ENCODE measurements at places on chromosomes 12 and 14. TPM values are rescaled to one million over a fixed set of nuclear protein-coding genes. Genes with fewer than 3 reads are reported as not detected.

The LRRIQ1 gene
- 0.68 TPM for total RNA-seq

The ATP2A2 gene
- total RNA-seq: 84.6 TPM

The SLCO1A2 gene
- total RNA-seq: not detected

The AMHR2 gene
- not detected for total RNA-seq

The ALX1 gene
- total RNA-seq: not detected

The MANSC4 gene
- not detected for total RNA-seq

The CRY1 gene
- 19.2 TPM for total RNA-seq

The POTEM gene
- total RNA-seq: not detected

The SERPINA9 gene
- not detected for total RNA-seq

The SLC7A8 gene
- not detected for total RNA-seq

- no peak for DNase-seq
Measured at GRCh38 chr12:12428961-12429657, 72.2 kb downstream of the BORCS5 start.

DNA sequence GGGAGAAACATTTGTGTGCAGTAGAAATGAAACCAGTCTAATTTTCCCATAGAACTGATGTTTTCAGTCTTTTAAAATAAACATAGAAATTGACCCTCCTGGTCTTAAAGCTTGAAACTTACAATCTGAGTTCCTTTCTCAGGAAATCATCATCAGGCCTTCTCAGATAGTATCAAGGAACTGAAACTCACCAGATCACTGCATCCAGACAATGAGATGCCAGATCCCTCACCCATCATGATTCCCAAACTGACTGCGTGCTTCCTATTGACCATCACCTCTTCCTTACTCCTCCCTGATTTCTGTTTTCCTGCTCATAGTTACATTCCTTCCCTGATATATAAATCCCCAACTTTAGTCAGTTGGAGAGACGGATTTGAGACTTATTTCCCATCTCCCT is 195.0 kb upstream of the AMIGO2 start:
- no peak for DNase-seq

- DNase-seq: no peak
Measured at GRCh38 chr14:61493239-61493638, 171.9 kb downstream of the PRKCH start.

DNA sequence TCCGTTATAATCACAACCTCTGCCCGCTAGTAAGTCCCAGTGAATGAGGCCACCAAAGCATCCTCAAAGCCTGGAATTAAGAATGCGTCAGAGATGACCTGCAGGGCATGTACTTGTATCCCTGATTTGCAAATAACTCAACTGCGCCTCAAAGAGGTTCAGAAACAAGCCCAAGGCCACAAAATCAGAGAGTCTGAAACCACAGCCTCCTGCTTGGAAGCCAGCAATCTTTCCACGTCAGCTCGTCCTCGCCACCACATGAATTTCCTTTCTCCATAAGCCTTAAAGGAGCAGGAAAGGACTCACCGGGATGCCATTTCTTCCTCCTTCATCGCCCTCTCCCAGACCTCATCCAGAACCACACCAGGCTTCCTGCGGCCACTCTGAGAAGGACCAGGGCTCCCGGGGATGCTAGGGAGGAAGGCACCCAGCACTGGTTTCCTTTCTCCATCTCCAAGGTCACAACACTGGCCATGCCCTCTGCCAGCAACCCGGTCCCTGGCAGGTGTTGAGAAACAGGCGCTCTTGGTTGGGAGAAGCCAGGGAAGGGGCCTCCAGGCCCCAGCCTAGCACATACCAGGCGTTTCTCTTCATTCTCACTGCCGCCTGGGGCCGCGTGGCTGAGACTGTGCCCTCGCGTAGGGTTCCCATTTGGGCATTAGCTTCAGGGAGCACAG is 191.2 kb upstream of the DIO3 start:
- DNase-seq: no peak

GRCh38 chr12:94832780-94833681 is 170.5 kb downstream of the NDUFA12 start:
- DNase-seq: peak; percentile 24

- peak; percentile 65 for DNase-seq
Measured at GRCh38 chr12:45260104-45260815, 44.4 kb downstream of the ANO6 start.

DNA sequence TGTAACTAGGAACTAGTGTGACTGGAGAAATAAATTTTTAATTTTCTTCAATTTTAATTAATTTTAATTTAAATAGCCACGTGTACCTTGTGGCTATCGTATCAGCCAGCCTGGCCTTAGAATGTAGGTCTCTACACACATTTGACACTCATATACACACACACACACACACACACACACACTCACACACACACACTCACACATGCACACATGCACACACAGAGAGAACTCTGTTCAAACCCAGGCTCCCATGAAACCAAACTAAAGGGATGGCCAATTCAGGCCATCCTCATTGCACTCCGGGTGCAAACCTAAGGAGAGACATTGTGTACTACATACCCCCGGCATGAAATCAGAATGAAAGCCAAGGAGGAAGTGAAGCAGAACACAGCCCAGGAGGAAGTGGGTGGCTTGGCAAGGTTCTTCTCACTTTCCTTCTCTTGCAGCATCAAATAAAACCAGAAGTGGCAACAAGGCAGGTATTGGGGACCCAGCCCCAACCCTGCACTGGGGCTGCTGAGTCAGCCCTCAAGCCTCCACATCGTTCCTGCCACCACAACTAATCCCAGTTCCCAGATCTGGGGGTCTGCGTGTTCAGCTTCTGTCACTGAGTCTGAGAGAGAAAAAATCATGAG is 26.2 kb upstream of the CHPT1 start:
- no peak for DNase-seq

- peak; percentile 53 for DNase-seq
Measured at GRCh38 chr12:108468196-108468968, 46.7 kb upstream of the FICD start.

DNA sequence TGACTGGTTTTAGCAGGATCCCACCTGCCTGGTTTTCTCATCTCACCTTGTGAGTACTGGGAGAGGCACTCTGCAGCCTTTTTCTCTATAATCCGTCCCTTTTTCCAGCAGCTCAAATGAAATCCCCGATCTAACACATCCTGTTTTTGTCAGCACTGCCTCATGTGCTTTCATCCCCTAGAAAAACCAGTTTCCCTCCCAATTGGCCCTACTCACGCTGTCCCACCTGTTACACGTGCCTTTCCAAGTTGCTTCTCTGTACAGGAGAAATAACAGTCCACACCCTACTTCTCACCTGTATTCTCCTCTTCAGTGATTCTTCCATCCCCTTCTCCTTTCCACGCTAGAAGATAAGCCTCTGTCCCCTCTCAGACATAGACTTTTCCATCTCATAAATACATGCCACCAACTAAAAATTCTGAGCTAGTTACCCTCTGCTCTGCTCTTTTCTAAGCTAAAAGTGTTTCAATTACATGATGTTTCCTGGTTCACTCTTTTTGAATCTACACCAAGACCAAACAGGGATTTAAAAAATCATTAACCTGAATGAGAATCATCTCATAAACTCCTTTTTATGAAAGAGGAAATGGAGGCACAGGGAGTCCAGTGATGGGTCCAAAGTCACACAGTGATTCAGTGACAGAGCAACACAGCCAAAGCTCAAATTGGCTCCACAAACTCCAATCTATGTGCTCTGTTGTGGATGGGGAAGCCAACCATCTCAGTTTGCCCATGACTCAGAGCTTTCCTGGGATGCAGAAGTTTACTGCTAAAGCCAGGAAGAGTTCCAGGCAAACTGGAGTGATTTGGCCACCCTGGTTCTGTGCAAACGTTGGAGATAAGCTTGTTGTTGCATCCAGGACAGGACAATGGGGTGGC is 240.0 kb upstream of the TMEM132C start:
- no peak for DNase-seq

DNA sequence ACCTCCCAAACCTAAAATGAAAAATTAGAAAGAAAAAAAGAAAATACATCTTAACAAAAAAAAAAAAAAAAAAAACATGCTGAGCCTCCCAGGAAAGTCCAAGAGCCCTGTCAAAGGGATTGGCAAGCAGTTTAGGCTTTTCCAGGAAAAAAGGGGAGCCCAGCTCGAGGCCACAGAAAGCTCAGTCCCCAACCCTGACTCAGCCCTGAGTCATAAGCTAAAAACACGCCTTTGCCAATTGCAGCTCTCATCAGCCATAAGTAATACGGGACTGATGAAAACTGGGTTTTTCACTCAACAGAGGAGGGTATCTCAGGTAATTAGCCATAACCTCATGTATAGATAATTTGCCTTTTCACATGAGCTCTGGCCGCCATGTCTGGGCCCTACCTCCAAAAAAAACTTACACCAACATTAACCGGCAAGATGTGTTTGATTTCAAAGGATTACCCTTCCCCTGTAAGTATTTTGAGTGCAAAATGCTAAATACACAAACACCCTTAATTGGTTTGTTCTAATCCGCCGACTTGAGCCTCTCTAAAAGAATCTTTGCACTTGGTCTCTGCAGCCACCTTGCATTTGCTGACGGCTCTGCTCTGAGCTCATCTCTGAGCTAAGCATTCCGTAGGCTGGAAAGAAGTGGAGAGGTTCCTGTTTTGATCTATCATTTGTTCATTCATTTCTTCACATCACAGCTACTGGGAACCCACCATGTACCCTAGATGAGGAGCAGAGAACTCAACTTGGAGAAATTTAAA is 319.2 kb downstream of the BCL11B start:
- no peak for DNase-seq

DNA sequence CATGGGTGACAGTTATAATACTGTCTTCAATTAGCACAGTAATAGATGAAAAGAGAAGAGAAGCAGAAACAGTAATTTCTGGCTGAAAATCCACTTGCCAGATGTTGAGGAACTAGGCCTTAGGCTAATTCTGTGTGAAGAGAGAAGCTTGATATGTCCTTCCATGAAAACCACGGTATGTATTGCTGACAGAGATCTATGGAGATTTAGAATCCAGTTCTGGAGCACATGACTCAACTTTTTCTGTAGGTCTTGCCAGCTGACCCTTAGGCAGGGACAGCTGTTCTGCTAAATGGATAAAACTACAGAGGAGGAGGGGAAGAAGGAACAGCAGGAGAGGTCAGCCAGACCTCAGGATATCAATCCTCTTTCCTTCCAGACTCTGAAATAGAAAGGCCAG is 211.5 kb downstream of the PRKD1 start:
- no peak for DNase-seq

DNA sequence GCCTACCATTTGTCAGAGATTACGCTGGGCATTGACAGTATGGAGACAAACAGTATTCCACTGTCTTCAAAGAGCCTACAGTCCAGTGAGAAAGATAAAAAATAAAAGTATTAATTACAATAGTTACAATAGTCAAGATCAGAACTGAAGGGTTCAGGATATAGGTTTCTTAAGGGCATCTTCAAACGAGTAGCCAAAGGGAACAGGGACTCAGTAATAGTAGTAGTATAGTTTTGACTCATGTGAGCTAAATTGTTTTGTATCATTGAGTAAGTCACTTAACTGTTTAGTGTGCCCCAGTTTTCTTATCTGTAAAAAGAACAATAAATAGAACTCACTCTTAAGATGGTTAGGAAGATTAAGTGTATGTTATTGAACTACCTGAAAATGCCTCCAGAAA is 123.6 kb downstream of the METTL25 start:
- no peak for DNase-seq

DNA sequence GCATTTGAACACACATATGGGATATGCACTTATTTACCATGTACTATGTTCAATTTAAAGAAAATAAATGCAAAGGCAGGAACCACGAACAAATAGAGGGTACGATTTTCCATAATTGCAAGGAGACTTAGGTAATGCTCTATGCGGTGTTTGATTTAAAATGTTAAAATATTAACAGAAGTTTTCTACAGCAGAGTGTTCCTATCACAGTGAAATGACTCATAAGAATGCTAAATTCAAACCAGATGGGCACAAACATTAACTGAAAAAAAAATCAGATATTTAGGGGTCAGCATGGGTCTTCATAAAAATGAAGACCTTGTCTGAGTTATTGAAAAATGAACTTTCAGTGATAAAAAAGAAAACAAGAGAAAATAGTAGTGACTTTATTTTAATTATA is 65.4 kb downstream of the LLPH start:
- DNase-seq: no peak

DNA sequence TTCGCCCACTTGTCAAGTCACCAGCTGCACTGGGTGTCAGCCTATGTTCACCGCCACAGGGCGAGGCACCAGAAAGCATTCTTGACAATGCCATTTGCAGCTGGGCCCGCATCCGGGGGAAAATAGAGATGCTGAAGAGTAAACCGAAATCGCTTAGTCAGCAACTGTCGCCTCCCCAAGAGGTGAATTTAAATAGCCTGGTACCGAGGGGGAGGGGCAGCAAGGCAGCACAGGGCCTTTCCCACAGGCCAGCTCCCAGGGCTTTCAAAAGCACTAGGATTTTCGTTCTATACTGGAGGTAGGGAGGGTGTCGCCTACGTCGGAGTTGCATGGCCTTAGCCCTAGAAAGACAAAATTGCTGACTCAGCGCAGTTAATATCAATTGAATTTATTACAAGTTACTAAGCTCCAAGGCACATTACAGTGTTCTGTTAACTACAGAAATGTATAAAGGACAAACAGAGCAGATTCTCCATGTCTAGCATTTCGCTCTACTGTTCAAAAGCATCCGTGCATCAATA is 4.3 kb downstream of the IRF2BPL start:
- DNase-seq: no peak

GRCh38 chr12:53011889-53012288 is 5.6 kb downstream of the EIF4B start:
- no peak for DNase-seq

DNA sequence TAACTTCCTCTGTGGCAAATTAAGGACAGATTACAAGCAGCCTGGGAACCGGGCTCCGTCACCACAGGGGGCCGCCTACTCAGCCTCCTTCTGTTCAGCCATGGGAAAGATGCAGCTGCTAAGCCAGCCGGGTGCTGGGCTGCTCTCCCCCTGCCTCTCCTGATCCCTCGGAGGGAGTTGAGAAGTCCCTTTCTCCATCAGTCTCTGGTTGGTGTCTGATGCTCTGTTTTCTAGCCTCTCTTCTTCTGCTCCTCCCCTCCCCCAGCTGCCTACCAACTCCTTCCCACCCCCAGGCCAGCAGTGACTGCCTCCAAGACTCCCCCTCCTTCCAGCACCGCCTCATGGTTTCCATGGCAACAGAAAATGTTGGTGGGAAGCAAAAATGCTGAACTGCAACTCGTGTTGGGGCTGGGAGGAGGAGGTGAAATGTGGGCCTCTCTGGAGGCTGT is 486.7 kb downstream of the APAF1 start:
- DNase-seq: no peak

GRCh38 chr12:109999983-110000505 is 814 bp downstream of the ANKRD13A start:
- peak; percentile 42 for DNase-seq

DNA sequence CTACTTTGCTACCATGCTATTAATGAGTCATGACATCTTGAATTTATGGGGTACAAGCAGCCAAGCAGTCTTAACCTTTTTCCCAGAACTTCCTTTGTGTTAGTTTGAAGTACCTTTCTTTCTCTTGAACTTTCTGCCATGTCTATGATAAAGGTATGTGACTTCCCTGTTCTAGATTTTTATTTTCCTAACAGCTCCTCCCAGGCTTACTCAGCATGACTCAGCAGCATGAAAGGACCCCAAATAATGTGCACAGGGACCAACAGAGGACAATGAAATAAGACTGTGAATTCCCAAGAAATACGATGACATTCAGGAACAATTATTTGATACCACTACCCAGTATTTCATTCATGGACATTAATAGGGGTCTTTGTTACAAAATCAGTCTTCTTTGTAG is 60.0 kb downstream of the TTC6 start:
- peak; percentile 1 for DNase-seq
